Naive thymus-derived CD8-positive, alpha-beta T cell (primary cell): ENCODE measurements at places on chromosomes 13 and 19. TPM values are rescaled to one million over a fixed set of nuclear protein-coding genes. Genes with fewer than 3 reads are reported as not detected.

DNA sequence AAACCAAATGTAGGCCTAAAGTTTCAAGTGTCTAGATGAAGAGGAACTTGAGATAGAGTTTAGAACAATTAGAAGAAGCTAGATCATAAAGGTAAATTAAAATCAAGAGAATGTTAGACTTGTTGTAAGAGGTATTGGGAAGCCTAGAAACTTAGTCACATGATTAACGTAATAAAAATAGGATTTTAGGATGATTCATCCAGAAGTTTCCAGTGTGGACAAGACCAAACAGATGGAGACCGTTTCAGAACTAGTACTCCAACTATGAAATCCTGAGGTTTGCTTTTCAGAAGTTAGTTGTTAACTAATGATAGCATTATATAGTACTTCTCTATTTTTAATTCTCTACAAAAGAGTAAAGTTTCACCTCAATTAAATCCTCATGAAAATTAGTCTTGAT, 104.9 kb downstream of the MZT1 start:
- no peaks in the 10 kb centered on the region for H3K4me1 ChIP-seq
- no peak overlapping the region for H3K27ac ChIP-seq
- no peak overlapping the region for H3K4me3 ChIP-seq
- H3K27me3 ChIP-seq = peaks cover 18% of the 10 kb centered on the region

DNA sequence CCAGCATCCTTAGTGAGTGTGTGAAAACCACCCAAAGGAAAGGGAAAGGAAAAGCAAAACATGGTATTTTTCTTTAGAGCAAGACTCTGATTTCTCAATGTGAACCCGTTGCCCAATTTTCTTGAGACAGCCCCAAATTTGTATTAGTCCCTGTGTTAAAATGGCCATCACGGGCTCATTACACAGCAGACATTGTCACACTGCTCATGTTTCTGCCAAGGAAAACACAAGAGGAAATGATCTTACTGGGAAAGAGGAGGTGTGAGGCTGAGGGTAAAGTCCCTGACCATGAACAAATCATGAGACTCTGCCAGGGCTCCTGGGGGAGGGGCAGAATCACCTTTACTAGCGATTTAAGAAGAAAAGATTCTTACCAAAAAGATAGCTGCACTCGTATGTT, 54.4 kb downstream of the FAM124A start:
- no peak overlapping the region for H3K27ac ChIP-seq
- peaks cover 2% of the 10 kb centered on the region for H3K27me3 ChIP-seq
- H3K4me1 ChIP-seq = no peaks in the 10 kb centered on the region
- H3K36me3 ChIP-seq = no peaks in the 10 kb centered on the region

KIR2DL4 gene
- not detected for total RNA-seq

DNA sequence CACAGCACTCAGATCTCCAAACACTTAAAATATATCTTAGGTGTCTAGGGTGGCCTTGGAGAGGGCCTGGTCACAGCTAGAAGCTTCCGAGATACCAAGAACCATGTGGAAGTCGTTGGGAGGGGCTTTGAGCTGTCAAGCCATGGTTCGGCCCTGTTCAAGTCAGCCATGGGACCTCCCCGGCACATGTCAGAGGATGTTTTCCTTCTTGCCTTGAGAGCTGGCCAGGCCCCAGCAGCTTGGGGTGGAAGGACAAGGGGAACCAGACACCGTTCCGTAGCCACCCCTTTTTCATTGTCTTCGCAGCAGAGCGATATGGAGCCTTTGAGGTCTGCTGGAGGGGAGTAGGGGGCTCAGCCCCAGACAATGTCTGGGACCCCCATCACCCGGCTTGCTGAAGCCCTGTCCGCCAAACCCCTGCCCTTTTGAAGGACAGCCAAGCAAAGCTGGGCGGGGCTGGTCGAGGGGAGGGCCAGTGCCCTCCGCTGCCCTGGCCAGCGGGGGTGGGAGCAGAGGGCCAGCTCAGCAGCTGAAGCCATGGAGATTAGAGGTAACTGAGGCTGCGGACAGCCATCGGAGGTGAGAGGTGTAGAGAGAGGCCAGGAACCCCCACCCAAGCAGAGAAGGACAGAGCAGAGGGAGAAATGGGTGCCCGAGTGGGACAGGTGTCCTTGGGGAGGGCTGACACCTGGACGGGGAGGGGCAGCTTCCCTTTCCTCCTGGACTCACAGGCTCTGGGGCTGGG, 435 bp downstream of the KLK11 start:
- H3K27me3 ChIP-seq = peaks cover 41% of the 10 kb centered on the region
- H3K4me3 ChIP-seq = no peak overlapping the region
- DNase-seq = no peak
- H3K36me3 ChIP-seq = no peaks in the 10 kb centered on the region

- H3K4me3 ChIP-seq = no peak overlapping the region
- peaks cover 9% of the 10 kb centered on the region for H3K27me3 ChIP-seq
- no peaks in the 10 kb centered on the region for H3K36me3 ChIP-seq
- H3K4me1 ChIP-seq = peaks cover 16% of the 10 kb centered on the region
- DNase-seq = no peak
Observed at GRCh38 chr19:54307389-54308020, 5.5 kb downstream of the LILRA5 start.

GRCh38 chr13:106882246-106882645, 314.3 kb upstream of the ARGLU1 start:
- peaks cover 3% of the 10 kb centered on the region for H3K27me3 ChIP-seq
- no peak overlapping the region for H3K4me3 ChIP-seq
- H3K27ac ChIP-seq = no peak overlapping the region

DNA sequence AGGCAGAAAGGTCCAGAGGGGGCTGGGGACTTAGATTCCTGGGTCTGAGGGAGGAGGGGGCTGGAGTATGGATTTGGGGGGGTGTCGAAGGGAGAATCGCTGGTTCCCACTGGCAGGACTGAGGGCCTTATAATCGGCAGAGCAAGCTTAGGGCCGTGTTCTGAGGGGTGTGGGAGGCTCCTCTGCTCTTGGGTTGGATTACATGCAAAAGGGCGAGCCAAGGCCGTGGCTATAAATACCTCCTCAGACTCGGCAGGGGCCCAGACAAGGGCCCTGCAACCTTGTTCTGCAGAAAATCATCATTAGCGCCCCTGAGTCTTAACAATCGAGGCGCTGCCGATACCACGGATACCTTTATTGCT, 707 bp upstream of the MAMSTR start:
- DNase-seq = no peak
- H3K36me3 ChIP-seq = peaks cover 4% of the 10 kb centered on the region
- peak overlapping the region; percentile 97 for H3K27ac ChIP-seq
